ENCODE measurements at places on chromosomes 12 and 14. TPM values are rescaled to one million over a fixed set of nuclear protein-coding genes. Genes with fewer than 3 reads are reported as not detected.

Gene IFI27L1
- total RNA-seq = 7.8 TPM

Gene CNIH1
- total RNA-seq = 194 TPM

Gene OAS3
- total RNA-seq = 25.5 TPM

Gene FLRT2
- not detected for total RNA-seq

DNA sequence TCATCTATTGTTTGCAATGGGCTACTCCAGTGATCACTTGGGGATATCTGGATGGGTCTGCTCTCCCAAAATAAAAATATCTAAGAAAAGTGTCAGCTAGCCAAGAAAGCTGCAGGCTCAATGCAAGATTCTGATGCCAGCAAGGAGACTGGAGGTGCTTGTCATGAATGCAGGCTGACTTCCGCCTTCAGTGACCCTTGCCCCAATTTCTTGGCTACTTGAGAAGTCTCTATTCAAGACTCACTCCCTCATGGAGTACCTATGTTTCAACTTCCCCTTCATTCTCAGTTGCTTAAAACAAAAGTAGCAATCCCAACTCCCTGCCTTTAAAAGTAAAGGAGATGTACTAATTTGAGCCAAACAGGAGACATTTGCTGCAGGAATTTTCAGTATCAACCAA is 123.9 kb downstream of the GPR65 start:
- peaks cover 23% of the 10 kb centered on the region for H3K4me1 ChIP-seq
- peak overlapping the region; percentile 64 for H3K27ac ChIP-seq
- DNase-seq = peak; percentile 19

DNA sequence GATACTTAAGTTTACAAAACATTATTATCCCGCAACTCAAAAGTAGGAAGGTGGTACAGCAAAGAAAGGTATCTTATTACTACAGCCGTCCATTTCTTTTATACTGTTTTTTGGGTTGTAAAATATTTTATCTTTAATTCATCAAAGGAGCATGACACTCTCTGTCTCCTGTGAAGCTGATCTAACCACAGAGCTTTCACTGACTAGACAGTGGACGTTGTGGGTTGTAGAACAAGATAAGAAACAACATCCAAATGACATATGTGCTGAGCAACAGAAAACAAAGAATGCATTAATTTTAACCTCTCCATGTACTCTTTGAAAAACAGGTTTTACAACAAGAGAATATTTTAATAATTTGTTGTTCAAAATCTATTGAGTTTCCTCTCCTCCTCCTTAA is 195.9 kb upstream of the FBXO33 start:
- peaks cover 30% of the 10 kb centered on the region for H3K27me3 ChIP-seq
- H3K27ac ChIP-seq = no peak overlapping the region
- DNase-seq = no peak
- H3K4me3 ChIP-seq = no peak overlapping the region

DNA sequence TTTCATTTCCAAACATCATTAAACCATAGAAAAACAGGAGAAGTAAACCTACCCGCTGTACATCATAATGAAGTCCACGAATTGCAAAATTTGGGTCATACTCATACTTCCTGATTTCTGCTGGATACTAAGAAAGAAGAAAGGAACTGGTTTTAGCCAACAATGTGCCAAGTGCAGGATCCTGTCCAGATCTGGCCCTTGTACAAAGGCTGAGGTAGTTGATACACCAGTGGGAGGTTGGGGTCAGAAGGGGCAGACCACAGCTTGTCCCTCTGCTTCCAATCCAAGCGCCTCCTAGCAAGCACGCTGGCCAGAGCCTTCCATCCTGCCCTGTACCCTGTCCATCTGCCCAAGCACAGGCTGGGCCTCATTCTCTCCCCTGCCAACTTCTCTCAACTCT is 34.2 kb downstream of the NT5DC3 start:
- H3K36me3 ChIP-seq = peaks cover 33% of the 10 kb centered on the region
- H3K4me1 ChIP-seq = peaks cover 39% of the 10 kb centered on the region
- no peaks in the 10 kb centered on the region for H3K27me3 ChIP-seq
- no peak overlapping the region for H3K4me3 ChIP-seq

DNA sequence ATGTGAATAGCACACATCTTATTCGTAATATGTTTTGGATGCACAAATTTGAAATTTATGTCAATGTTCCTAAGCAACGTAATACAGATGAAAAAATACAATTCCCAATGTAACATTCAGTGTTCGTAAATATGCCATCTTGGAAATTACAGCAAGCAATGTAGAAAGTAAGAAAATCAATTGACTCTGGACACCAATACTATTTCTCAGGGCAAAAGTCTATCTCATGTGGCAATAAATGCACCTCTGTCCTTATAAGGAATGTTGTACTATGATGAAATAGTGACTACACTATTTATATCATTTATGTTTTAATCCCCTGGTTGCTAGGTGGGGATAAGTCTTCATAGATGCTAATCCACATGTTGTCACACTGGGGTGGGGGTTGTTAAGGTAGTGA is 251.2 kb downstream of the GXYLT1 start:
- peaks cover 37% of the 10 kb centered on the region for H3K27me3 ChIP-seq
- DNase-seq = no peak
- H3K27ac ChIP-seq = no peak overlapping the region
- H3K36me3 ChIP-seq = no peaks in the 10 kb centered on the region
- H3K4me1 ChIP-seq = no peaks in the 10 kb centered on the region

GRCh38 chr14:92470811-92471210 is 42.8 kb upstream of the RIN3 start:
- no peak for DNase-seq
- no peaks in the 10 kb centered on the region for H3K27me3 ChIP-seq
- H3K4me1 ChIP-seq = peaks cover 25% of the 10 kb centered on the region
- H3K36me3 ChIP-seq = no peaks in the 10 kb centered on the region
- H3K27ac ChIP-seq = no peak overlapping the region

DNA sequence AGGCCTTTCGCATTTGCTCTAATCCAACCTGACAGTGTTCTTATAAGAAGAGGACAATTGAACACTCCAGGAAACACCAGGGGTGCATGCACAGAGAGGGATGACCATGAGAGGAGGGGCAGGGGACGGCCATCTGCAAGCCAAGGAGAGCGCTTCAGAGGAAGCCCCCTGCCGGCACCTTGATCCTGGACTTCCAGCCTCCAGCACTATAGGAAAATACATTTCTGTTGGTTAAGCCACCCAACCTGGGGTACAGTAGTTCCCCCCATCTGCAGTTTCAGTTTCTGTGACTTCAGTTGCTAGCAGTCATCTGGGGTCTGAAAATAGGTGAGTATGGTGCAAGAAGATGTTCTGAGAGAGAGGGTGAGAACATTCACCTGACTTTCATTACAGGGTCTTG is 64.7 kb downstream of the CLMN start:
- DNase-seq = no peak
- no peaks in the 10 kb centered on the region for H3K27me3 ChIP-seq
- H3K4me1 ChIP-seq = peaks cover 3% of the 10 kb centered on the region
- H3K27ac ChIP-seq = no peak overlapping the region

GRCh38 chr14:76917158-76917596 is 91.0 kb downstream of the LRRC74A start:
- no peaks in the 10 kb centered on the region for H3K36me3 ChIP-seq
- peak overlapping the region; percentile 97 for H3K27ac ChIP-seq
- DNase-seq = peak; percentile 85
- no peaks in the 10 kb centered on the region for H3K27me3 ChIP-seq

DNA sequence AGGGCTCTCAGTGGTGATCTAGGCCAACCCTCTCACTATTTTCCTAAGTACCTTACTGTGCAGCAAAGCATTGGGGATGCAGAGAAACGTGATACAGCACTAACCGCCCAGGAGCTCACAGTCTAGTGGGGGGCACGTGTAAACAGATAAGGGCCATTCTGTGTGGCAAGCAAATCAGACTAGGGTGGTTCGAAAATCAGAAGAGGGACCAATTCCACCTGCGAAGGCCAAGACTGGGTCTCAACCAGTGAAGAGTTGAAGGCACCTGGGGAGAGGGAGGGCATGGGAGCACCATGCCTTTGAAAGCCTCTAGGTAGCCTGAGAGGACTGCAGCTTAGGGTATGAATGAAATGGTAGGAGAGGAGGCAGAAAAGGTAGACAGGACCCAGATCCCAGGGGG is 2.2 kb downstream of the PITPNM2 start:
- no peaks in the 10 kb centered on the region for H3K27me3 ChIP-seq
- peaks cover 17% of the 10 kb centered on the region for H3K4me1 ChIP-seq
- no peak for DNase-seq
- no peaks in the 10 kb centered on the region for H3K36me3 ChIP-seq
- no peak overlapping the region for H3K4me3 ChIP-seq

DNA sequence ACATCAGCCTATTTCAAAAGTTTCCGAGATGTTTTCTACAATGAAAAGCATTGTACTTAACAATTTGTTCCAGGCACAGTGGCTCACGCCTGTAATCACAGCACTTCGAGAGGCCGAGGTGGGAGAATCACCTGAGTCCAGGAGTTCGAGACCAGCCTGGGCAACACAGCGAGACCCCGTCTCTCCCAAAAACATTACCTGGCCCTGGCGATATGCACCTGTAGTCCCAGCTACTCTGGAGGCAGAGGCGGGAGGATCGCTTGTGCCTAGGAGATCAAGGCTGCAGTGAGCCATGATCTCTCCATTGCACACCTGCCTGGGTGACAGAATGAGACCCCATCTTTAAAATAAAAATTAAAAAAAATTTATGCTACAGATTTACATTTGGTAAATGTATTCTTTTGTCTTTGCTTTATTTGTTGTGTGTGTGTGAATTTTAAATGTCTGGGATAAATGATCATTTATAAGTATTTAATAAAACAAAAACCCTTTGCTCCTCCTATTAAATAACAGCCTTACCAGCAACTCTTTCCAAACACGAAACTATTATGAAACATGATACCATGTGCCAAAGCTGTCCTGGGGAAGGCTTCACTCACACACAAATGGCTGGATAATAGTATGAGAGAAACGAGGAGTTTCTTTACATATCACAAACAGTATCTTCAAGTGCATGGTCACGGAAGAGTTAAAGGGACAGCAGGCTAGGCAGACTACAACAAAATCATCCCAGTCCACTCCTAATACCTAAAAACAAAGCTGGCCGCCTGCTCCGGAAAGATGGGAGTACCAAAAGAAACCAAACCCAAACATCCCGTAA is 1.1 kb downstream of the ATXN3 start:
- peak overlapping the region; percentile 71 for H3K27ac ChIP-seq
- no peak for DNase-seq
- H3K36me3 ChIP-seq = no peaks in the 10 kb centered on the region

DNA sequence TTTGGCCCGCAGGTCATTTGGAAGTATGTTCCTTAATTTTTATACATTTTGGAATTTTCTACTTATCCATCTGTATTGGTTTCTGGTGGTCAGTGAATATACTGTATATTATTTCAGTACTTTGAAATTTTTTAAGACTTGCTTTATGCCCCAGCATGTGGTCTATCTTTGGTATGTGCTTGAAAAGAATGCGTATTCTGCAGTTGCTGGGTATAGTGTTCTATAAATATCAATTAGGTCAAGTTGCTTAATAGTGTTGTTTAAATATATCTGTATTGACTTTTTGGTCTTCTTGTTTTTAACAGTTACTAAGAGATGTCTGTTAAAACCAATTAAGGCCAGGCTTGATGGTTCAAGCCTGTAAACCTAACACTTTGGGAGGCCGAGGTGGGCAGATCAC is 21.7 kb upstream of the SIX1 start:
- H3K27me3 ChIP-seq = no peaks in the 10 kb centered on the region
- H3K27ac ChIP-seq = no peak overlapping the region
- H3K36me3 ChIP-seq = no peaks in the 10 kb centered on the region
- H3K4me3 ChIP-seq = no peak overlapping the region
- no peaks in the 10 kb centered on the region for H3K4me1 ChIP-seq

DNA sequence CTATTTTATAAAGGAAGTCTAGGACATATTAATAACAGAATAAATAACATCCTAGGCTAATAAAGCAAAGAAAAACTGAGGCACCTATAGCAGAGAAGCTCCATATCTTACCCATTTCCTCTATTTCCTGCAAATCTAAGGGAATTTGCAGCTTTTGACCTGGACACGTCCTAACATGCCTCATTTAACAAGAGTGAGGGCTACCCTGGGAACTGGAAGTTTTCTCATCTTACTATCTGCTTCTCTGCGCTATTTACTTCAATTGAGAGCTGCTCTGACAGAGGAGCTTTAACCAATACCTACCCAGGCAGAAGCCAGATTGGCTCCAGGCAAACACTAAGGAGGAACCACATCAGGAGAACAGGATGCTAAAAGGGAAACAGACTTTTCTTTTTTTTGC is 5.7 kb downstream of the YBX3 start:
- peak overlapping the region; percentile 73 for H3K27ac ChIP-seq
- peaks cover 54% of the 10 kb centered on the region for H3K4me1 ChIP-seq
- peak overlapping the region; percentile 17 for H3K4me3 ChIP-seq
- DNase-seq = no peak
- H3K27me3 ChIP-seq = no peaks in the 10 kb centered on the region
- peaks cover 27% of the 10 kb centered on the region for H3K36me3 ChIP-seq

- no peak for DNase-seq
- H3K27me3 ChIP-seq = peaks cover 49% of the 10 kb centered on the region
- H3K4me3 ChIP-seq = no peak overlapping the region
- H3K36me3 ChIP-seq = no peaks in the 10 kb centered on the region
- H3K4me1 ChIP-seq = no peaks in the 10 kb centered on the region
Measured at GRCh38 chr12:44459569-44459968, 416.5 kb downstream of the NELL2 start.

- DNase-seq = no peak
- no peaks in the 10 kb centered on the region for H3K27me3 ChIP-seq
- H3K27ac ChIP-seq = no peak overlapping the region
- H3K4me3 ChIP-seq = no peak overlapping the region
- H3K4me1 ChIP-seq = no peaks in the 10 kb centered on the region
Measured at GRCh38 chr14:51977075-51977474, 12.3 kb upstream of the RTRAF start.

- H3K36me3 ChIP-seq = no peaks in the 10 kb centered on the region
- H3K27ac ChIP-seq = no peak overlapping the region
- no peaks in the 10 kb centered on the region for H3K4me1 ChIP-seq
- H3K27me3 ChIP-seq = no peaks in the 10 kb centered on the region
- DNase-seq = no peak
- H3K4me3 ChIP-seq = no peak overlapping the region
Measured at GRCh38 chr12:24307716-24308335, 358.4 kb upstream of the SOX5 start.

GRCh38 chr12:43277651-43278540 is 274.1 kb downstream of the ADAMTS20 start:
- H3K27me3 ChIP-seq = no peaks in the 10 kb centered on the region
- H3K4me3 ChIP-seq = peak overlapping the region; percentile 52
- H3K4me1 ChIP-seq = peaks cover 36% of the 10 kb centered on the region
- DNase-seq = peak; percentile 92

GRCh38 chr12:17333287-17333686 is 727.3 kb upstream of the LMO3 start:
- H3K27me3 ChIP-seq = no peaks in the 10 kb centered on the region
- peak overlapping the region; percentile 76 for H3K27ac ChIP-seq
- no peak overlapping the region for H3K4me3 ChIP-seq
- peak; percentile 93 for DNase-seq
- peaks cover 27% of the 10 kb centered on the region for H3K4me1 ChIP-seq

DNA sequence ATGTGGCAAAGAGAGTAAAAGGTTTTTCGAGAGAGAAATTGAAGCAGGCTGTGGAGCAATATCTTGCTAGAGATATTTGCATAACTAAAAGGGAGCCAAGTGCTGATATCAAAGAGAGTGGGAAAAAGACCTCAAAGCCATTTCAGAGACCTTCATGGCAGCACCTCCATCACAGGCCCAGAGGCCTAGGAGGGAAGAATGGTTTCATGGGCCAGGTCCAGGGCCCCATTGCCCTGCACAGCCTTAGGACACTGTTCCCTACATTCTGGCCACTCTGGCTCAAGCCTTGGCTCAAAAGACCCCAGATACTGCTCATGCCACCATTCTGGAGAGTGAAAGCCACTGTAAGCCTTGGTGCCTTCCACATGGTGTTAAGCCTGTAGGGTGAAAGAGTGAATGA is 50.0 kb upstream of the LYZ start:
- no peak for DNase-seq
- H3K36me3 ChIP-seq = no peaks in the 10 kb centered on the region
- no peaks in the 10 kb centered on the region for H3K4me1 ChIP-seq
- no peak overlapping the region for H3K27ac ChIP-seq
- 0 out of 2 replicates have a peak, but pooled peaks cover 3% of the 10 kb centered on the region for H3K27me3 ChIP-seq

Measured in PC-3 (cell line).